ENCODE measurements at places on chromosomes 7 and 10.

- DNase-seq: no peak
- no peaks in the 10 kb centered on the region for H3K27me3 ChIP-seq
- no peaks in the 10 kb centered on the region for H3K4me1 ChIP-seq
- H3K36me3 ChIP-seq: peaks cover 4% of the 10 kb centered on the region
- no peak overlapping the region for H3K4me3 ChIP-seq
Observed at GRCh38 chr7:80181411-80181810, 46.8 kb downstream of the GNAI1 start.

DNA sequence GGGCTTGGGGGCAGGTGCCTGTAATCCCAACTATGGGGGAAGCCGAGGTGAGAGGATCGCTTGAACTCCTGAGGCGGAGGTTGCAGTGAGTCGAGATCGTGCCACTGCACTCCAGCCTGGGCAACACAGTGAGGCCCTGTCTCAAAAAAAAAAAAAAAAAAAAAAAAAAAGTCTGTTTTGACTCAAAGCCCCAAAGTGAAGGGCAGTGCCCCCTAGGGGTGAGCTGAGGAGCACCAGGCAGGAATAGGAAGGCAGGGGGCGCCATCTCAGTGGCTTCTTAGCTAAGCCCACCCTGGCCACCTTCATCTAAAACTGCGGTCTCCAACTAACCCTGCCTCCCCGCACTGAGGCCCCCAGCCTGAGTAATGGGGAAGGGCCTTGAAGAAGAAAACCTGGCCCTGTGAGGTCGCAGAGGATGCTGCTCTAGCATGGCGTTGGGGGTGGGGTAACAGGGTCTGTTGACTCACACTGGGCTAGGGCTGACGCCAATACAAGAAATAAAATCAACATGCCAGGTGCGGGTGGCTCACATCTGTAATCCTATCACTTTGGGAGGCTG lies 9.8 kb downstream of the PODXL start:
- H3K4me3 ChIP-seq: no peak overlapping the region
- H3K27me3 ChIP-seq: no peaks in the 10 kb centered on the region
- no peak for DNase-seq
- H3K27ac ChIP-seq: no peak overlapping the region
- H3K4me1 ChIP-seq: no peaks in the 10 kb centered on the region
- no peaks in the 10 kb centered on the region for H3K36me3 ChIP-seq

DNA sequence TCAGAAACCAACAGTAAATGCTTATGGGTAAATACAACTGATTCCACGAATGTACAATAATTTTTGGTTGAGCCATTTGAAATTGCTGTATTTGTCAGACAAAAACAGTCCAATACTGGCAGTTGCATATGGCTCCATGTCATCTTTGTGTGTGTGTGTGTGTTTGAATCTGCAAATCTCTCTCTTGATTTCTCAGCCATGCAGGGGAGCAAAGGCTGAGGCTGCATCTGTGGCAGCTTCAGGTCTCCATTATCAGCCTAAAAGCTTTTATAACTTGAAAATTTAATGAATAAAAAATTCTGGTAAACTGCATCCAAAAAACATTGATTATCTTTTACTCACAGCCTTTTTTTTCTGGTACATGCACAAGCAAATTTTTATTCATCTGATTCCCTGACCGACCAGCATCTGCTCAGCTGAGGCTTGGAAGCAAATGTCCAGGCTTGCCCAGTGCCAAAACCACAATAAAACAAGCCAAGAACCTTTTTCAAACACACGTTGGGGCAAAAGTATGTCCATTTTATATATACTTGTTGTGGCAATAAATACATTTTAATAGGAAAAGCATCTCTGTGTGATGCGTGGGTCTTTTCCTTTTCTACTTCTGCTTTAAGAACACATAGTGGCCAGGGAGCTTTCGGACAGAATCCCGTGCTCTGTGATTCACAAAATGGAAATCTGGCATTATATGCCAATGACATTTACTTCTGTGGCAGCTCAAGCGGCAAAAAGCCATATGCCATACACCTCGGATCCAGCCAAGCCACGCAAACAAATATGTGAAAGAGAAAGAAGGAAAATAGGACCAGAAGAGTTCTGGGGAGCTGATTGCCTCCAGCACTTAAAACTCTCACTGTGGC lies 275.6 kb upstream of the AOAH start:
- no peak overlapping the region for H3K27ac ChIP-seq
- DNase-seq: no peak
- no peaks in the 10 kb centered on the region for H3K36me3 ChIP-seq

DNA sequence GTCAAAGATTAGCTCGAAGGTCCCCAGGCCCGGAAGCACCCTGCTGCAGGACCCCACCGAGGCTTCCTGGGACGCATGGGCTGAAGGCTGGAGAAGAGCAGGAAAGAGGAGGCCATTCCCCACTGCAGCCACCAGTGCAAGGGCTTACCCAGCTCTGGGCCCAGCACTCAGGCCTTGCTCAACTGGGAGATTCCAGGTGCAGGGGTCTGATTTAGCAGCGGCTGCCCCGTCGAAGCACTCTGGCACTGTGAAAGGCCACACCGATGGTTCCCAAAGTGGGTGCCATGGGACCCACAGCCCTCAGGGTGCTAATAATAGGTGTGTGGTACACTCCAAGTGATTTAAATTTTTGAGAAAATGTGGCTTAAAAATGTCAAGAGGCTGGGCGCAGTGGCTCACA lies 130.9 kb downstream of the OAT start:
- no peak for DNase-seq
- no peaks in the 10 kb centered on the region for H3K36me3 ChIP-seq
- no peaks in the 10 kb centered on the region for H3K4me1 ChIP-seq
- H3K27me3 ChIP-seq: no peaks in the 10 kb centered on the region

- H3K27ac ChIP-seq: no peak overlapping the region
- no peak for DNase-seq
- peaks cover 2% of the 10 kb centered on the region for H3K4me1 ChIP-seq
- no peaks in the 10 kb centered on the region for H3K27me3 ChIP-seq
Observed at GRCh38 chr10:103578782-103579382, 85.4 kb downstream of the NEURL1 start.

GRCh38 chr7:66088861-66089838 lies 13.5 kb downstream of the ASL start:
- H3K27ac ChIP-seq: no peak overlapping the region

DNA sequence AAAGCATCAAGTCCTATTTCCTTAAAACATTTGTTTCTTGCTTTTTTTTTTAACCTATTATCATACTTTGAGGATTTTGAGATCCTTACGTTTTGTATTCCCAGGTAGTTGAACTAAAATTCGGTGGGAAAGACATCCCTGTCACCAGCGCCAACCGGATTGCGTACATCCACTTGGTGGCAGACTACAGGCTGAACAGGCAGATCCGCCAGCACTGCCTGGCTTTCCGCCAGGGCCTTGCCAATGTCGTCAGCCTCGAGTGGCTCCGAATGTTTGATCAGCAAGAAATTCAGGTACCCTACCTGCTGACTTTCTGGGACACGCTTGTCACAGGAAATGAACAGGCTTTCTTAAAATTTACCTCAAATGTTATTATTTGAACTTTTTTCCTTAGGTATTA lies 83.0 kb upstream of the DNAJB6 start:
- no peaks in the 10 kb centered on the region for H3K4me1 ChIP-seq
- H3K27ac ChIP-seq: no peak overlapping the region
- peaks cover 24% of the 10 kb centered on the region for H3K36me3 ChIP-seq
- no peak overlapping the region for H3K4me3 ChIP-seq

- no peaks in the 10 kb centered on the region for H3K36me3 ChIP-seq
- H3K4me3 ChIP-seq: no peak overlapping the region
- peaks cover 3% of the 10 kb centered on the region for H3K4me1 ChIP-seq
Observed at GRCh38 chr10:124303662-124304418, 114.9 kb downstream of the OAT start.

DNA sequence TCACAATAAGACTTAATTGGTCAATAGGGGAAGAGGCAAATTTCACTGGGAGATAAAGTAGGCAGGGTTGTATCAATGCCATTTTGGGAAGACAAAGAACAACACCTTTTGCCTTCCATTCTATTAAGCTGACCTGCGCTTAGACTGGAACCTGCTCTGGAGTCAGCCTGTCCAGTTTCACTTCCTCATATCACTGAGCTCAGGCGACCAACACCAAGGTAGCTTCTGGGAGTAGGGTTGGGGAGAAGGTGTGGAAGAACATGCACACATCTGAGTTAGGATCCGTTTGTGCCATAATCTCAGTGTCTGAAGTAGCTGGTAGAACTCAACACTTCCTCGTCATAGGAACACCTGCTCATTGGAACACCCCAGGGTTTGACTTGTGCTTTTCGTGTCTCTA lies 527.4 kb upstream of the IGFBP3 start:
- no peak for DNase-seq
- H3K27ac ChIP-seq: no peak overlapping the region
- H3K4me1 ChIP-seq: no peaks in the 10 kb centered on the region

GRCh38 chr10:84292502-84292901 lies 35.9 kb upstream of the CCSER2 start:
- H3K27ac ChIP-seq: no peak overlapping the region
- no peaks in the 10 kb centered on the region for H3K36me3 ChIP-seq
- no peaks in the 10 kb centered on the region for H3K27me3 ChIP-seq
- no peak for DNase-seq
- no peaks in the 10 kb centered on the region for H3K4me1 ChIP-seq

DNA sequence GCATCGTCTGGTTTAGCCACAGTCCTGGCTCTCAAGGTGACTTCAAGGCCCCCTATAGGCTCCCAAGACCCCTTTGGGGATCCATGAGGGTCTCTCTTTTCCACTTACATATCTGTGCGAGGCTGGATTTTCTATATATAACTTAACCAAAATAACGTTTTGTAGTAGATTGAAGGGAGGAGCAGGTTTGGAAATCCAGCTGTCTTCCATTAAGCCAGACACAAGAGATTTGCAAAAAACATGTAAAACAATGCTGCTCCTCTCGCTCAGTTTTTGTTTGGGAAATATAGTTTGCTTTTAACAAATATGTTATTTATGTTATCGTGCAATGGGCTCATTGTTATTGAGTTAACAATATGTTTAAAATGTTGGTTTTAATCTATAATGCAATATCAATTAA lies 811.2 kb downstream of the TYW1 start:
- DNase-seq: no peak
- H3K27me3 ChIP-seq: no peaks in the 10 kb centered on the region
- no peak overlapping the region for H3K27ac ChIP-seq
- H3K4me1 ChIP-seq: no peaks in the 10 kb centered on the region

DNA sequence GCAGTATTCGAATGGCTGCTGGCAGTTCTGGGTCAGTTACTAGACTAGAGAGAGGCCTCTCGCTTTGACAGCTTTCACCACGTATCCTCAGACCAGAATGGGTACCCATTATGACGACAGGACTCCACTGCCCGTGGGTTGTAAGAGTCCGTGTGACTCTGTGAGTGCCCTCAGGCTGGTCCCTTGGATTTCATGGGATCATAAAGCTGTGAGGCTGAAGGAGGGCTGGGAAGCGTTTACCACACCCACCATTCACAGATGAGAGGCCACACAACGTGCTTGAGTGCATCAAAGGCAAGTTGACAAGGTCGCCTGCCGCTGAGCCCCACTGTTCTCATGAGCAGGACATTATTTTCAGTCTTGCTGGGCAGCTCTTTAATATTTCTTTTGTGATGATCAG lies 87.2 kb downstream of the EZH2 start:
- no peak for DNase-seq
- H3K27ac ChIP-seq: no peak overlapping the region
- no peak overlapping the region for H3K4me3 ChIP-seq
- no peaks in the 10 kb centered on the region for H3K4me1 ChIP-seq
- no peaks in the 10 kb centered on the region for H3K27me3 ChIP-seq
- H3K36me3 ChIP-seq: peaks cover 59% of the 10 kb centered on the region

All from lung (tissue), 17 donors.